Thyroid gland (tissue), 4 donors: ENCODE measurements at places on chromosomes 11 and 22. TPM values are rescaled to one million over a fixed set of nuclear protein-coding genes. Genes with fewer than 3 reads are reported as not detected.

C11orf87 gene
- total RNA-seq = not detected

CRYAB gene
- total RNA-seq = 350 TPM

OR52E8 gene
- not detected for total RNA-seq

KCNK4 gene
- not detected for total RNA-seq

OR52M1 gene
- not detected for total RNA-seq

CSNK2A3 gene
- total RNA-seq = 4.4 TPM

GAS2L1 gene
- total RNA-seq = 15.5 TPM

APOL5 gene
- total RNA-seq = not detected

C22orf15 gene
- total RNA-seq = not detected

GRAMD1B gene
- 7.0 TPM for total RNA-seq

MYBPC3 gene
- total RNA-seq = not detected

ANGPTL5 gene
- total RNA-seq = 2.3 TPM

ISX gene
- not detected for total RNA-seq

MFNG gene
- total RNA-seq = 18.0 TPM

BBOX1 gene
- total RNA-seq = 13.3 TPM

ATG2A gene
- total RNA-seq = 43.1 TPM

FJX1 gene
- 2.1 TPM for total RNA-seq

NPTXR gene
- total RNA-seq = 3.6 TPM

NCR3LG1 gene
- total RNA-seq = 7.8 TPM

DDIAS gene
- 1.3 TPM for total RNA-seq

TRIM51 gene
- total RNA-seq = not detected

INPP5J gene
- total RNA-seq = 381 TPM

CLTCL1 gene
- total RNA-seq = 14.0 TPM

TIGD3 gene
- not detected for total RNA-seq

HPS5 gene
- total RNA-seq = 23.8 TPM

RAB36 gene
- total RNA-seq = 31.5 TPM

NXPE4 gene
- not detected for total RNA-seq

DBX1 gene
- not detected for total RNA-seq

MS4A6A gene
- 30.9 TPM for total RNA-seq

SERPING1 gene
- 256 TPM for total RNA-seq

TRIM48 gene
- total RNA-seq = not detected

OR4C11 gene
- not detected for total RNA-seq

MB gene
- total RNA-seq = not detected

CASP1 gene
- total RNA-seq = 4.2 TPM

MEI1 gene
- 5.2 TPM for total RNA-seq

ACRV1 gene
- not detected for total RNA-seq

KRTAP5-1 gene
- total RNA-seq = not detected

PRG2 gene
- total RNA-seq = 0.71 TPM

KCNJ1 gene
- not detected for total RNA-seq

OVOL1 gene
- total RNA-seq = 4.0 TPM

MUC5AC gene
- total RNA-seq = not detected

SLC7A4 gene
- total RNA-seq = not detected

OR51B5 gene
- 1.2 TPM for total RNA-seq

TBCEL gene
- total RNA-seq = 47.5 TPM

POU2AF2 gene
- not detected for total RNA-seq

B4GALNT4 gene
- not detected for total RNA-seq

PIWIL4 gene
- 3.1 TPM for total RNA-seq

BEST1 gene
- total RNA-seq = 1.0 TPM

KCNK7 gene
- total RNA-seq = not detected

RASD2 gene
- 0.13 TPM for total RNA-seq

MAPK1 gene
- 84.5 TPM for total RNA-seq
